Fibroblast of skin of scalp (primary cell): ENCODE measurements at places on chromosomes 2 and 18.

- DNase-seq, result no peak
These were observed 511.2 kb downstream of the TSN start for GRCh38 chr2:122266636-122267035.

DNA sequence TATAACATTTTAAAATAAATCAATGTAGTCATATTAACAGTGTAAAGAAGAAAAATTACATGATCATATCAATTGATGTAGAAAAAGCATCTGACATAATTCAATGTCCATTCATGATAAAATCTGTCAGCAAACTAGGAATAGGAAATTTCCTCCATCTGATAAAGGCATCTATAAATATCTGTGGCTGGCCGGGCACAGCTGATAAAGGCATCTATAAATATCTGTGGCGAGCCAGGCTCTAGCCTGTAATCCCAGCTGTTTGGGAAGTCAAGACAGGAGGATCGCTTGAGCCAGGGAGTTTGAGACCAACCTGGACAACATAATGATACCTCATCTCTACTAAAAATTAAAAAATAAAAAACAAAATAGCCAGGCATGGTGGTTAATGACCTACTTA is 18.1 kb upstream of the RANBP2 start:
- no peak for DNase-seq

GRCh38 chr2:15986068-15986560 is 45.8 kb downstream of the MYCN start:
- no peak for DNase-seq

GRCh38 chr2:73594251-73594650 is 48.0 kb downstream of the NAT8 start:
- peak; percentile 66 for DNase-seq

DNA sequence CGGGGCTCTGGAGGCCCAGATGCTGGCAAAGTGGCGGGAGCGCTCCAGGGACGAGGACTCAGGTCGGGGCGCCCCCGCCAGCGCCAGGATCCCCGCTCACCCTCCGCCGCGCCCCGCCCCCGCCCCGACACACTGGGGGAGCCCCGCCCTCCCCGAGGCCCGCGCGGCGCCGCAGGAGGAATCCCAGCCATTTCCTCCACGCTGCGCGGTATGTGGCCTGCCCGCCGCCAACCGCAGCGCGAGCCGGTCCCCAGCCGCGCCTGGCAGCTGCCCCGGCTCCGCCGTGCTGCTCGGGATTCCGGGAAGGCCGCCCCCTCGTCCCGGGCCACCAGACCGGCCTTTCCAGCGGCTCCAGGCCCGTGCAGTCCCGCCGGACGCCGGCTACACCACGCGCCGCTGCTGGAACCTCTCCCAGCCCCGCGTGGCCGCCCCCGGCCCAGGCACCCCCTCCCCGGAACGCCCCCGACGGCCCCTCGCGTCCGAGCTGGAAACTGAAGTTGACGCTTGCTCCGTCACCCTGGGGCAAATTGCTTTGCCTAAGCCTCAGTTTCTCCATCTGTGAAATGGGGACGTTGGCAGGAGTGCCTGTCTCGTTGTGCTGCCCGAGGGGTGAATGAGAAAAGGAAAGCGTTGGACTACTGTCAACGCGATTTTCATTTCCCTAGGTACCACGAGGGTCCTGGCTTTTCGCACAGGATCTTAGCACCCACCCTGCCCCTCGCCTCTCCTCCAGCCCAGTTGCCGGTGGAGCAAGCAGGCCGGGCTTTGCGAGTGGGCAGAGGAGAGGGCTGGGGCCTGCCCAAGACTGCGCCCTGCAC is 53.6 kb downstream of the PKDCC start:
- peak; percentile 93 for DNase-seq

DNA sequence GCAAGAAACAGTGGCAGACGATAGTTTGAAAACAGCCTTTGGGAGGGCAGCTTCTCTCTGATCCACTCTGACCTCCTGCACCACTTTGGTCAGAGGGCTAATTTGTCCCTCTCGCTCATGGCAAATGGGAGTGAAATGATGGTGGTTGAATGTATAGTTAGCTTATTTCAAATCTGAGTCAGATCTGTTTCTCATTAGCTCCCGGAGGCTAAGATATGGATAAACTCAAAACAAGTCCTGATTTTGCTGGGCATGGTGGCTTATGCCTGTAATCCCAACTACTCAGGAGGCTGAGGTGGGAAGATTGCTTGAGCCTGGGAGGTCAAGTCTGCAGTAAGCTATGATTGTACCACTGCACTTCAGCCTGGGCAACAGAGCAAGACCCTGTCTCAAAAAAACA is 145.0 kb downstream of the ALK start:
- peak; percentile 38 for DNase-seq

GRCh38 chr18:37564711-37565100 is 892 bp downstream of the CELF4 start:
- DNase-seq, result peak; percentile 51

GRCh38 chr2:167689444-167689843 is 558.0 kb downstream of the STK39 start:
- DNase-seq, result no peak

DNA sequence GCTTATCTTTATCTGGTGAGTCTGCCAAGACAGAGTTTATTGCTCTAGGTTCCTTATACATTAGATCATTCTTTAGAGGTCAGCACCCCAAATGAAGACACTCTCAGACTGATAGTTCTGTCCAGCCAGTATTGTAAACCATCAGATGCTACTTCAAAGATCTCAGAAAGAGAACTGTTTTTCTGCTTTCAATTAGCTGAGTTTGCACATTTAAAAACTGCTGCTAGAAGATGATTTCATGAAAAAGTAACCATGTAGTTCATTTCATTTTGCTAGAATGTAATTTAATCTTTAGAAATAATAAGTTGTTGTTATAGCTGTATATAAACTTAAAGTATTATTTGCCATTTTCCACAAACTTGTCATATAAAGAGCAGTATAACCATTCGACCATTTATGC is 344.5 kb upstream of the ATP5MC3 start:
- no peak for DNase-seq

GRCh38 chr18:43350176-43350575 is 72.9 kb upstream of the SYT4 start:
- DNase-seq, result no peak

- DNase-seq, result no peak
These were observed 866 bp downstream of the CRIM1 start for GRCh38 chr2:36356298-36356989.

GRCh38 chr2:240478346-240479110 is 43.1 kb downstream of the GPC1 start:
- no peak for DNase-seq

DNA sequence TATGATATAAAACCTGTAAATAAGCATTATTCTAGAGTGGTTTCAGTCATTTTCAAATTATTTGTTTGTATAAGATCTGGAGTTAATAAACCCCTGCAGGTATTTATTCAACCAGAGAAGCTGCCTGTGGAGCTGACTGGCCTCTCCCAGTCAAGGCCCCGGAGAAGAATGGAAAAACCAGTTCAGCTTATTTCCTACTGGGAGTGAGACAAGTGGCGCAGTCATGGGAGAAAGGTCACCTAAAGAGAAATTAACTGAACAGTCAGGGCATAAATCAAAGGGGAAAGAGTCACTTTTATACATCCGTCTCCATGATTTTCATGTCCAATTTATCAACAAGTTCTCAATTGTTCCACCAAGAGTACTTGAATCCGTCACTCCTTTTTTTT is 240.9 kb downstream of the RNF152 start:
- no peak for DNase-seq

- peak; percentile 28 for DNase-seq
These were observed 65.2 kb downstream of the PLCL1 start for GRCh38 chr2:197869501-197870111.

- DNase-seq, result no peak
These were observed 83.9 kb downstream of the ITSN2 start for GRCh38 chr2:24276349-24276899.

GRCh38 chr2:19868701-19869580 is 32.8 kb downstream of the TTC32 start:
- DNase-seq, result peak; percentile 22

DNA sequence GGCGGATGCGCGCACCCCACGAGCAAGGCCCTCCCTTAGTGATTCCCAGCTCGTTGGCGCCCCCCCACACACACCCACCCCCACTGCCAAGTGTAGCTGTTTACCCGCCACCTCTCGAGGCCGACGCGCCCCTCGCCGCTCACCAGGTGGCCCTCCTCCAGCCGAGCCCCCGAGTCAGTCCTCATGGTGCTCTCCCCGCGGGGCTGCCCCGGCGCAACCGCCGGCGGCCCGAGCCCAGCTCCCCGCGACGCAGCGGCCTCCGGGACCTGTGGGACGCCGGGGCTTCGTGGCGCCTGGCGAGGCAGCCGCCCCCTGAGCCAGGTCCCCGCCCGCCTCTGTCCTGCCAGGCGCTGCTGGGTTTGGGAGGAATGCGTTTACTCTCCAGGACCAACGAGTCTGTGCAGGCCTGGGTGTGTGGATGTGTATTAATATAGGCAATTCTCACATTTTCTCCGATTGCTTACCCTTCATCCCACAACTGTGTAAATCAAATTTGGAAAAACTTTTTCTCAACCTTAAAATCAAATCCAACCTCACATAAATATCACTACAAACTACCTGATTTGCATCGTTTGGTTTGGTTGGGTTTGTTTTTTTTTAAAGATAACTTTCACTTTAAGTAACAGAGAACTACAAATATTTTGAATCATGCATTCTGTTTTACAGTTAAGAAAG is at the start of gene TMEM237:
Gene TMEM237, minus strand, starts transcription at position 288 of the 675 bp plus-strand sequence. Its CDS starts 103 bp downstream, at position 185.
- peak; percentile 50 for DNase-seq

DNA sequence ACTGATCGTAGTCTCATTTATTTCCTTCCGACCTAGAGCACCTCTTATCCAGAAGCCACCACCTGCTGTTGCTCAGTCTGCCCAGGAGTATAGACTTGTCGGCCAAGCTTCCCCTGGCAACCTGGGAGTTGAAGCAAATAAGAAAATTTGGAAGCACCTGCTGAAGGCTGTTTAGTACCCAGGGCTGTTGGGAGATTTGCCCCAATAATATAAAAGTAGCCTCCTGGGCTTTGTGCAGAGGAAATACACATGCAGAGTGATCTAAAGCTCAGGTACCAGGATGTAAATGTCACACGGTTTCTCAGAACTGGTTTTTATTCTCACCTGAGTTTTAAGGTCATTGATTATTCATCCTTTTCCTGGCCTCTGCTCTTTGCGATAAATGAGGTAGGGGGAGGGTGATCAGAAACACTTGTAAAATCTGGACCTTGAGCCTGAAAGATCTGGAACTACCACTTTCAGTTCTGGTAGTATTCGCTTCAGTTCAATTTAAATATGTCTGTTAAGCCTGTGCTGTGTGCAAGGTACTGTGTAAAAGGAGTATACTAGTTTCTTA is 789 bp upstream of the COX7A2L start:
- DNase-seq, result no peak

DNA sequence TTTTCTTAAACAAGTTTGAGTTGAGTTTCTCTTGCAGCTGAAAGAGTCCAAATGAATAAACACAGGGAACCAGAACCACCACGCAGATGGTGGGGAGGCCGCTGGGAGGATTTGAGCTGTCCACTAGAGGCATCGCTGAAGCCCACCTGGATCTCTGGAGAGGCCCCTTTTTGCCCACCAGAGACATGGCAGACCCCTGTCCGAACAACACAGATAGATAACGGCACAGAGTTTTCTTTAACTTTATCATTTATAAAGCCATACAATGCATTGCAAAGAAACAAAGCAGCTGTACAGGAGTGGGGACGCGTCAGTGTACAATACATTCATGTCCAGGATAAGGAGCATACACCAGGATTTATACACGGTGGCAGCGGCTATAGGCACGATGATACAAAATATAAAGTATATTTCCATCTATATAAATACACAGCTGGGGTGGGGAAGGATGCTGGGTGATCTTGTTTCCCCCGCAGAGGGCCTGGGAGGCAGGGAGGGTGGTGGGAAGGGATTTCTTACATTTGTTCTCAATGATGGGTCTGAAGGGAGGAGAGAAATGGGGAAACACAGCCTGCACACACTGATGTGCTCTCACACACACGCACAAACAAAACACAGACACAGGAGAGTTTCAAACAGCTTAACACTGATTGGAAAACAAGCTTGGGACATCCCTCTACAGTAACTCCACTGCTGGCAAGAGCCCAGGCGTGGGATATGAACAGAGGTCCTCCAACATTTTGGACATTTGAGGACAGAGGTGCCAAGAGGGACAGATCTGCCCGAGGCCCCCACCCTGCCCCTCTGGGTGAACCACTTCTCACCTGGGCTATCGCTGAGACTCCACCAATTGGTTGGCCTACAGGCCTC is 203.0 kb downstream of the TNS1 start:
- no peak for DNase-seq

- DNase-seq, result peak; percentile 79
These were observed 11.2 kb upstream of the SCYGR5 start for GRCh38 chr2:227655454-227655853.

- no peak for DNase-seq
These were observed 44.3 kb downstream of the L3MBTL4 start for GRCh38 chr18:6370410-6370809.

GRCh38 chr2:3277050-3277747 is 100.4 kb downstream of the EIPR1 start:
- no peak for DNase-seq

DNA sequence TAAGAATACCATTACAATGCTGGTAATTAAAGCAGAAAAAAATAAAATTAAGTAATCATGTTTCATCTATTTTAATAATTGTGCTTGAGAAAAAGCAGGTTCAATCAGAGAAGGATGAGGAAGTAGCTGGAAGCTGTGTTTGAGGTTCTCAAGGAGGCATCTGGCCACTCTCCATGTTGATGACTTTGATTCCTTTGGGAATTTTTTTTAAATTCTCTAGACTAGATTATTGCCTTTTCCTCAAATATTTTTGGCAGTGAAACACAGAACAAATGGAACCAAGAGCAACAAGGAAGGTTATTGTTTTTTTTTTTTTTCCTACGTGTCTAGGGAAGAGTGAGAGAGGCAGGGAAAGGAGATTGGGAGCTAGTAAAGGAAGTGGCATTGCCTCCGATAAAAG is 99.9 kb upstream of the NRP2 start:
- peak; percentile 62 for DNase-seq

DNA sequence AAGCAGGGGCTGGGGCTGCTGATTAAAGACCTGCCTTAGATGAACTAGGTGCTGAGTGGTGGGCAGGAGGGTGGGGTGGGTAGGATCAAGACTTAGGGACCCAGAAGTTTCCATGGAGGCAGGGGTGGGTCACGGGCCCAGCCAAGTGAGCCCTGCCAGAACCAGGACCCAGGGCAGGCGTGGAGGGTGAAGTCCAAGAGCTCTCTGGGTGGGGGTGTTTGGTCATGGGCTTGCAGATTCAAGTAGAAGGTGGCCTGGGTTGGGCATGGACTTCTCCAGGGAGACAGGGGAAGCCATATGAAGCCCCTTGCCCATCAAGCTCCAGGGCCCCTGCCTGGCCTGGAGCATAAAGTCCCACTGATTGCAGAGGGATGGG is 168.8 kb downstream of the SMAD7 start:
- DNase-seq, result no peak

DNA sequence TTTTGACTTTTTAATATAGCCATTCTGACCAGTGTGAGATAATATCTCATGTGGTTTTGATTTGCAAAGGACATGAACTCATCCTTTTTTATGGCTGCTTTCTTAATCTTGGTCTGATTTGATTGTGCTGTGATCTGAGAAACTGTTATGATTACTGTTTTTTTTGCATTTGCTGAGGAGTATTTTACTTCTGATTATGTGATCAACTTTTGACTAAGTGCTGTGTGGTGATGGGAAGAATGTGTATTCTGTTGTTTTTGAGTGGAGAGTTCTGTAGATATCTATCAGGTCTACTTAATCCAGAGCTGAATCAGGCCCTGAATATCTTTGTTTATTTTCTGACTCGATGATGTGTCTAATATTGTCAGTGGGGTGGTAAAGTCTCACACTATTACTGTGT is 16.8 kb downstream of the SP140L start:
- DNase-seq, result peak; percentile 17
